Stimulated activated CD8-positive, alpha-beta memory T cell treated with anti-CD3 and anti-CD28 coated beads, Interleukin-4, amount 100 ng/mL, for 48 hours (primary cell): ENCODE measurements at places on chromosomes 2 and 18.

GRCh38 chr2:110714452-110715224 is 17.7 kb upstream of the ACOXL start:
- no peak for DNase-seq

GRCh38 chr18:21663578-21663977 is 41.0 kb downstream of the ABHD3 start:
- no peak for DNase-seq

- DNase-seq: no peak
These were observed 160.0 kb upstream of the TRIB2 start for GRCh38 chr2:12556762-12557161.

GRCh38 chr2:148932536-148932935 is 57.5 kb downstream of the KIF5C start:
- DNase-seq: no peak

DNA sequence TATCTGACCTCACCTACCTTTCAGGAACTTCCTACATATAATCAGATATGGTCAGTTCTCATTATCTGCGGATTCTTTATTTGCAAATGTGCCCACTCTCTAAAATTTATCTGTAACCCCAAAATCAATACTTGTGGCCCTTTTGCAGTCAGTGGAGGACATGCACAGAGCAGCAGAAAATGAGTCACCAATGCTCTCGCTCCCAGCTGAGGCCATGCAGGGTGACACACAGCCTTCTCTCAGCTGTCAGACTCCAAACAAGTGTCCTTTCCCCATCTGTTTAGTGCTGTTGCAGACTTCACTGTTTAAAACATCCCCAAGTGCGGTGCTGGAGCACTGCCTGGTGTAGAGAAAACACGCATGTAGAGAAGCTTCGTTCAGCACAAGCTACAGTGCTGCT is 171.9 kb upstream of the SALL3 start:
- DNase-seq: no peak

- DNase-seq: no peak
These were observed 903 bp upstream of the EVX2 start for GRCh38 chr2:176084611-176085119.

GRCh38 chr2:220127876-220128275 is 500.4 kb downstream of the SLC4A3 start:
- DNase-seq: no peak

- no peak for DNase-seq
These were observed 395.7 kb upstream of the SALL3 start for GRCh38 chr18:78583739-78584458.

- DNase-seq: no peak
These were observed 1.5 kb downstream of the RHBDD1 start for GRCh38 chr2:226837334-226837733.

GRCh38 chr18:59708988-59709387 is 11.8 kb upstream of the CCBE1 start:
- DNase-seq: no peak

DNA sequence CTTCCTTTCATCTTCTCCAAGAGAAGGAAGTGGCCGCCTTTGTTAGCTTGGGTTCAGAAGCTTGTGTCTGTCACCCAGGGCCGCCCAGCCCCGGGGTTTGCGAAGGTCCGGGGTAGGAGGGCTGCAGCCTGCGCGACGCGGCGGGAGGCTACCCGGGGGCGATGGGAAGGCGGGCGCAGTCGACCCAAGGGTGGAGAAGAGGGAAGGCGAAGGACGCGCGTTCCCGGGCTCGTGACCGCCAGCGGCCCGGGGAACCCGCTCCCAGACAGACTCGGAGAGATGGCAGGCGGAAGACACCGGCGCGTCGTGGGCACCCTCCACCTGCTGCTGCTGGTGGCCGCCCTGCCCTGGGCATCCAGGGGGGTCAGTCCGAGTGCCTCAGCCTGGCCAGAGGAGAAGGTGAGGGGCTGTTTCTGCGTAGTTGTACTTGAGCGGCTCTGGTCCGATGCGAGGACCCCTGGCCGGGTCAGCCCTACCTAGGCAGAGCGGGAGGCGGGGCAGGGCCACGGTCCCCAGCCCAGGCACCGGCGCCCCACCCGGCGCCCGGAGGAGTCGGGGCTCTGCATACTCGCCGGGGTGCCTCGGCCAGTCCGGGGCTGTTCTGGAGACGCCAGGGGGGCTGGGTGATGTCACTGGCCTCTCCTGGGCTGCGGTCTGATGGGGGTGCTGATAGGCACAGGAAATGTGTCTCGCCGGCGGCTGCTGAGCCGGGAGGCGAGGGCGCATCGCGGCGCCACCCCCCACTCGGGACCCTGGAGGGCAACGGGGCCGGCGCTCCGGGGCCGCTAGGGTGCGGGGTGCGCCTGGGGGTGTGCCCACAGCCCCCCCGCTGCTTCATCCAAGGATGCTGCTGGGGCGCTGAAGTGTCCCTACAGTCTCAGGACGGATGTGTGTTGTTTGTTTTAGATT is at the start of gene QPCT:
QPCT (plus strand) TSS at position 178 of the 909 bp plus-strand sequence; CDS start at position 280, 102 bp downstream.
- DNase-seq: peak; percentile 70

DNA sequence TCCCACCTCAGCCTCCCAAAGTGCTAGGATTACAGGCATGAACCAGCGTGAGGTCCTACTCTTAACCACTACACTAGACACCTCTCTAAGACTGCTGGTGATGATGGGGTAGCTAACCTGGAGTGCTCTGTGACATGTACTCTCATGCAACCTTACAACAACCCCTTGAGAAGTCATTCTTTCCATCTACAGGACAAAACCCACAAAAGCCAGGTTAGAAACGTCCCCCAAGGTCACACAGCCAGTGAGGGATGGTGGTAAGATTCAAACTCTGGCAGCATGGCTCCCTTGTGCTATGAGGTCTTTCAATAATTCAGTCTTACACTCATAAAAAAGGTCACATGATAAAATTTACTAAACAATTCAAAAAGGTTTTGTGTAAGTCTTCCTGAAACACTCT is 94.8 kb upstream of the SERTAD2 start:
- peak; percentile 34 for DNase-seq

- DNase-seq: no peak
These were observed 173.1 kb downstream of the MC4R start for GRCh38 chr18:60199505-60199904.

- no peak for DNase-seq
These were observed 467.2 kb downstream of the NRXN1 start for GRCh38 chr2:50564766-50565165.

GRCh38 chr2:48461721-48462120 is 68.2 kb upstream of the STON1 start:
- no peak for DNase-seq

GRCh38 chr2:56084111-56084901 is 99.5 kb upstream of the CCDC85A start:
- DNase-seq: no peak

DNA sequence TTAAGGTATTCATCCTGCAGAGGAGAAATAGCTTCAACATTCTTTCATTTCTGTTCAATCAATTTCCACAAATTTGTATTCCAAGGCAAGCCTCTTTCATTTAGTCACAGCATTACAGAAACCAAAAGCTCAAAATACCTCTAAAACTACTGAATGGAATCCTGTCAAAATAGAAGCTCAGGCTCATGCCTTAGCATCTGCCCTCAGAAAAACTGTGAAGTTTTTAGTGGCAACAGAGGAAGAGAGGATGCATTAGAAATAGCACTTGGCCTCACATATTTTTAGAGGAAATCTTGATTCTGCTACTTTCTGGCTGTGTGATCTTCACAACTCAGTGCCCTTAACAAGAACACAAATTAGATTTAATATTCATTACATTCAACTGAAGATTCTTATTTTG is 69.1 kb upstream of the GALNT13 start:
- no peak for DNase-seq

GRCh38 chr2:83850071-83850725 is 608.9 kb downstream of the SUCLG1 start:
- no peak for DNase-seq

DNA sequence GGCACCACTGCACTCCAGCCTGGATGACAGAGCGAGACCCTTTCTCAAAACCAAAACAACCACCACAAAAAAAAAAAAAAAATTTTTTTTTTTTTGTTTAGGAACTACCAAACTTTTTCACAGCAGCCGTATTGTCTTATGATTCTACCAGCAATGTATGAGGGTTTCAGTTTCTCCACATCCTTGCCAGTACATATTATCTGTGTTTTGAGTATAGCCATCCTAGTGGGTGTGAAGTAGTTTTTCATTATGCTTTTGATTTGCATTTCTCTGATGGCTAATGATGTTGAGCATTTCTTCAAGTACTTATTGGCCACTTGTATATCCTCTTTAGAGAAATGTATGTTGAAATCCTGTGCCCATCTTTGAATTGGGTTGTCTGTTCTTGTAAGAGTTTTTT is 51.7 kb downstream of the COX7A2L start:
- DNase-seq: no peak

DNA sequence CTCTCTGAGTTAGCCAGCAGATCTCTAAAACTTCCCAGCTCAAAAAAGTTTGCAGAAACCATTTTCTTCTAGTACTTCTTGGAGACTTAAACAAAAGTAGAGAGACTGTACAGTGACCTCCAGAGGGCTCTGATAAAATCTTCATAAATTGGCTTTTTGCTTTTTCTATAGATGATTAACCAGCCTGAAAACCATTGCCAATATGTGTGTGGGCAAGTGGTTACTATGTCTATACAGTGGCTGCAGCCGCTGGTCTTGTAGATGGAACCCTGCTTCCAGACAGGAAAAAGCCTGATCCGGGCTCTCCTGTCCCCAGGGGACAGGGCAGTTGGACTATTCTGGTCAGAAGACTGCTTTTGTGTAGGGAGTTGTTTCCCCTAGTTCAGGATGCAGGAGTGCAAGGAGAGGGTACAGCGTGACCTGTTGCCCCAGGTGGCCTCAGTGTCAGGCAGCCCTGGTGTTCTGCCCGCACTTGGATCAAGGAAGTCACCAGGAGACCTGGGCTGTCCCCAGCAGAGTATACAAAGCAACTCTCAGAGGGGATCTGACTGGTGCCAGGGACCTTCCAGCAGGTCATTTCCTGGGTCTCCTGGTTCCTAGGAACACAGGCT is 7.3 kb upstream of the PTPRM start:
- no peak for DNase-seq

DNA sequence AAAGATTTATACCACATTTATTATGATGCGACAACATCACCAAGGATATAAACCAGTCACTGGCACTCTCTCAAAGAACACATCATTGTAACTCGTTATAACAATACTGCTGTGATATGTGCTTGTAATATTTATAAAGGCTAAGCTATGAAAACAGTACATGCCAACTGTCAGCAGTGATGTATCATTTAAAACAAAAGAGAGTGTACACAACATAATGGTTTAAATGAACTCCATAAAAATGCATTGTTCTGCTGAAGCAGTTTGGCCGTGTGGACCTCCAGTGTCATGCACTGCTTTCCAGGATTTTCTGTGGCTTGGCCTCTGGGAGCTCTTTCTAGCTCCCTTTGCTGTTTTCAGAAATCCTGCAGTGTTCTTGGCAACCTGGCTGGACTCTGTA is 215.6 kb downstream of the MTX2 start:
- no peak for DNase-seq

- DNase-seq: no peak
These were observed 47.1 kb downstream of the ACSL3 start for GRCh38 chr2:222907790-222908441.

DNA sequence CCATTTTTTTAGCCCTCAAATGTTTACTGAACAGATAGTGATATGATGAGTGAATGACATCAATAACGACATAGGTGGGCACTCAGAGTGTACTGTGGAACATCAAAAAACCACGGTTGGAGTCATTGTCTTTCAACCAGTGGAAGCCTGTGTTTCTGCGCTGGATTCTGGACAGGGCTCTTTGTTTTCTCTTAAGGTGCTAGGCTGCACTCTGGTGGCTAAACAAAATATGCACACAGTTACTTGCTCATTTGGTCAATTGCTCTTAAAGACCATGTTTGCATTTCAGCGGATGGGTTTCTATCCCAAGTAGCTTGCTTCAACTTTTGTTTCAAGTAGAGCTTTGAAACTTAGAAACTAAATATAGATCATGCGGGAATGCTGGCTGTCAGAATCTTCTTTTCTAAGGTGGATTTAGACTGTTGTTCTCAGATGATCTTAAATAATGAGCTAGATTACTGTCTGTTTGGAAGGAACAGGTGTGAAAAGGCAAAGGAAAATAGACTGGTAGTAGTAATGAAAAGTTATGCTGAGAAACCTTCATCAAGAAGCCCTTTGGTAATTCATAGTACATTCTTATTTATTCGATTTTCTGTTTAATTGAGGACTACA is 48.5 kb upstream of the LYPD6B start:
- peak; percentile 48 for DNase-seq

GRCh38 chr2:104975851-104976250 is 62.0 kb upstream of the MRPS9 start:
- DNase-seq: no peak

GRCh38 chr18:79200546-79201268 is 131.5 kb downstream of the ATP9B start:
- DNase-seq: no peak

DNA sequence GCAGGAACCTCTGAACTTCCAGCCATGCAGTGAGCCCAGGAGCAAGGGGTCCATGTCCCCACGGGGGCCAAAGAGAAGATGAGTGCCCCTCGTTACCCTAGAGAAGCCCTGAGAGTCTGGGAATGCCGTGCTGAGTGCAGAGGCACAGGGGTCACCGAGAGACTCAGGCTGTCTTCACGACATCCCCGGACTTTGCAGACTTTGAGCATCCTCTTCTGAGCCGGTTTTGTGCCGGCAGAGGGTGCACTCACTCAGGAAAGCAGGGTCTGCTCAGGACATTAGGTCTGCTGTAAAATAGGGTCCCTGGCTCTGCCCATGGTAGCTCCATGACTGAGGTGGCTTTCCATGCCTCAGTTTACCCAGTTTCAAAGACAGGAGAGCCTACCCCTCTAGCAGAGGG is 71.0 kb downstream of the GALNT14 start:
- DNase-seq: no peak

- DNase-seq: no peak
These were observed 158.6 kb downstream of the AQP4 start for GRCh38 chr18:26706911-26707351.

- no peak for DNase-seq
These were observed 33.2 kb upstream of the CYTIP start for GRCh38 chr2:157476953-157477709.

DNA sequence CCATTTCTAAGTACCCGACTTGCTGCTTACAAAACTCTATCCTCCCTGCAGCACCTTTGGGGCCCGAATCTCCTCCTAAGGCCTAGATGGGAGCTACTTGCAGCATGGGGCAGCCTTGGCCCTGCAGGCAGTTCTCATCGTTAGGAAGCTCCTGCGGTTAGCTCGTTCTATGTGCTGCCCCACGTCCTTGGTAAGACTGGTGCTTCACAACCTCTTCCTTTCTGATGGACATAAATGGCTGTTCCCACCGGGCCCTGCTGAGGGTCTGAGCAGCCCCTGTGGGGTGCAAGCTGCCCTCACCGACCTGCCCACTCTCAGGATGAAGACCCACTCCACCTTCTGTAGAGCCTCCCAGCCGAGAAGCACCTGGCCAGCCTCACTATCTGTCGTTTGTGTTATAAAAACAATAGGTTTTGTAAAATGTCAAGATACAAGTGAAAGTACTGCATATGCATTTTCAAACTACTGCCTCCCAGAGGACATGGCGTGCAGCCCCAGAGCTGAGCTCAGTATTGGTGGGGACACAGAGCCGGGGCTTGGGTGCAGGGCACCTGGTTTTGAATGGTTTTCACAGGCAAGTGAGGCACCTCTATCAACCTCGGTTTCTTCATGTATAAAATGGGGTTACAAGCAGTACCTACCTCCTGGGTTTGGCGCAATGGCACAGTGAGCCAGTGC is 19.4 kb downstream of the OTOF start:
- DNase-seq: no peak
